HEK293T (cell line): ENCODE measurements at places on chromosomes 4 and X.

DNA sequence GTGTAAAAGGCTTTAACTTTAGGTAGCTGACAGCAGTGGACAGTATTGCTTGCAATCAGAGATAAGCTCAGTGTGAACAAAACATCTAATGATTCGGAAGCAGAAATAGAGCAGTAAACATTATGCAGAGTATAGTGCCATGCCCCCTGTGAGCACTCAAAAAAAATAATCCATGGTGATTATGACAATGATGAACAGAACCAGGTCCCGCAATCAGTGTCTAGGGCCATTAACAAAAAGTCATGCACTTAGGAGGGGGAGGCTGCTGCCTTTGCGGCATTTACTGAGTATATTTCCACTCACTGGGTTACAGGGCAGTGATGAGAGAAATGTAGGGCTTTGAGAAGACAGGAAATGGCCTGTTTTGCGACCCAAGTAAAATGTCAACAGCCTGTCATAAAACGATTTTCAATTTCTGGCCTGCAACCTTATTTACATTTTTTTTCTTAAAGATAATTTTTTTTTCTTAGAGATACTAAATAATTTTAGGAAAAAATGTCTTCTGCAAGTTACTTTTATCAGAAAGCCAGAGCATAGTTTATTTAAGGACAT lies 27.3 kb upstream of the NEIL3 start:
- DNase-seq = no peak

DNA sequence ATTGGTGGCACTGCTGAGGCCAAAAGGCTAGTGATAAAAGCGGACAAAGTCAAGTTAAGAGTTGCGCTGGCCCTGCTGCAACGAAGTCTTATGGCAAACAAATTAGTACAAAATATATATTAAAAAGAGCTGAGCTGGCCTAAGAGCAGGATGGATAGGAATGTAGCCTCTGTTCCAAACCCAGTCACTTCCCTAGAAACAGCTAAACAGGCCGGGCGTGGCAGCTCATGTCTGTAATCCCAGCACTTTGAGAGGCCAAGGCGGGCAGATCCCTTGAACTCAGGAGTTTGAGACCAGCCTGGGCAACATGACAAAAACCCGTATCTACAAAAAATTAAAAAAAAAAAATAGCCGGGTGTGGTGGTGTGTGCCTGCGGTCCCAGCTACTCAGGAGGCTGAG lies 32.4 kb upstream of the UGDH start:
- no peak for DNase-seq

DNA sequence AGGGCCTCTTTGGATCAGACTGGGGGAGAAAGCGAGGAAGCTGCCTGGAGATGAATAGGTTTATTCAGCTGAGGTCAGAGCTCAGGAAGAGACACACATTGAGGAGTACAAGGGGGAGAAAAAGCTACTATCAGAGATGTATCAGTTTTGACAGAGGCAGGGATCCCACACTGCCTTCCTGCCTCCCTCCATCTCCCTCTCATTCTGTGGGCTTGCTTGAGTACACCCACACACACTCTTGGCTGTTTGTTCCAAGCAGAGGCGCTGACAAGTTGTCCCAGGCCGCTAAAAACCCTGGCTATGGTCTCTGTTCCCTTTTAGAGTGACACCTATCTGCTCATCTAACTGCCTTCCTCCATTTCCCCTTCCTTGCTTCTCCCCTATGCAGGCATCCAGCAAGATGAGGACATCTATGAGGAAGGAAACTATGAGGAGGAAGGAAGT lies 5.2 kb downstream of the TSPYL2 start:
- DNase-seq = no peak

DNA sequence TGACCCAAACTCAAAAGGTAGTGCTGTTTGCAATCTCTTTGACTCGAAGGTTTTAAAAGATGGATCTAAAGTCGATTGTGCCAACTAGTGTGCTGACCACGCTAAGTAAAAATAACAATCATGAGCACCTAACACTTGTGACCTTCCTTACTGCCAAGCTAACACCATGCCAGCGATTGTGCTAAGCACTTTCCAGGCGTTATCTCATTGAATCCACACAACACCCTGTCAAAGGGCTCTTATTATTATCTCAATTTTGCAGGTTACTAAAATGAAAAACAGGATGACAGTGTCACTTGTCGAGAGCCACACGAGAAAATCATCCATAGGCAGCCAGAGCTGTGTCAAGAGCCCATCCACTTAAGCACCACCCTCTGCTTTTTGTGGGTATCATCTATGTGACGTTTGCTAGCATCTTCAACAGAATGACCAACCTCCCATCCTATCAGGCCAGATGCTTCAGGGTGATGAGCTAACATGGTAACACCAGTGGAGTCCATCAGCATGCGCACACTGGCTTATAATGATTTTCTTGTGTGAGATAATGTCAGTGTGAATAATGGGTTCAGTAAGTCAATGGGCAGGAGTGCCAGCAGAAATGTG lies 893 bp upstream of the GAB3 start:
- DNase-seq = no peak

- no peak for DNase-seq
These were observed 52.9 kb downstream of the TRMT44 start for GRCh38 chr4:8493484-8493883.

DNA sequence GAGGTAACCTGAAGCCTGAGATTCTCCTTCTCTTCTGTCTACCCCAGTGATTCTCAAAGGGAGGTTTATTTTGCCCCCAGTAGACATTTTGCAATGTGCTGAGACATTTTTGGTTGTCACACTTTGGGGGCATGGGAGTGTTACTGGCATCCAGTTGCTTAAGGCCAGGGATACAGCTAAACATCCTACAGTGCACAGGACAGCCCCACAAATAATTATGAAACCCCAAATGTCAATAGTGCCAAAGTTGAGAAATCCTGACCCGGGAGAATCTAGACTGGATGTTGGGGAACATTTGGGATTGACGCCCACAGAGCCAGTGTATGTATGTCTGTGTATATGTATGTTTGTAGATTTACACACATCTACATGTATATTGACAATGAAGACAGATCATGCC lies 13.2 kb downstream of the MID1 start:
- no peak for DNase-seq

- DNase-seq = no peak
These were observed 151.1 kb upstream of the MAMLD1 start for GRCh38 chrX:150211988-150212387.

- no peak for DNase-seq
These were observed 23.5 kb downstream of the NOA1 start for GRCh38 chr4:56953680-56954520.

- no peak for DNase-seq
These were observed 192.0 kb downstream of the PCDH7 start for GRCh38 chr4:30912098-30912714.

GRCh38 chrX:120736989-120737388 lies 107.1 kb upstream of the C1GALT1C1 start:
- DNase-seq = no peak

- peak; percentile 55 for DNase-seq
These were observed 738.7 kb upstream of the NDST4 start for GRCh38 chr4:115851918-115852766.

DNA sequence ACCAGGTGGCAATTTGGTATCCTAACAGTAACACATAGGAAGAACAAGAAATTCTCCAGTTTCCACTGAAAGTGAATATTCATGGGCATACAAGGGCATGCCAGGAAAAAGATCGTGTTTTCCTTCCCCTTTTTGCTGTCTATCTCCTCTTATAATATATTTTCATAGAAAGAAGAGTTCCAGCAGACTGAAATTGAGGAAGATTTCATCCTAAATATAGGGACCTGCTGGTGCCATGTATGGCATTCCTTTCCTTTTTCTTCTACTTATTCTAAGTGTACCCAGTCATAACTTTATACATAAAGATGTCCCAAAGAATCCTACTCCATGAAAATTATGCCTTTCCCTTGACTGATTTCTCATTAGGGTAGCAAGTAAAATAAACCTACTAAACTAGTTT lies 40.8 kb upstream of the KCNIP4 start:
- no peak for DNase-seq

DNA sequence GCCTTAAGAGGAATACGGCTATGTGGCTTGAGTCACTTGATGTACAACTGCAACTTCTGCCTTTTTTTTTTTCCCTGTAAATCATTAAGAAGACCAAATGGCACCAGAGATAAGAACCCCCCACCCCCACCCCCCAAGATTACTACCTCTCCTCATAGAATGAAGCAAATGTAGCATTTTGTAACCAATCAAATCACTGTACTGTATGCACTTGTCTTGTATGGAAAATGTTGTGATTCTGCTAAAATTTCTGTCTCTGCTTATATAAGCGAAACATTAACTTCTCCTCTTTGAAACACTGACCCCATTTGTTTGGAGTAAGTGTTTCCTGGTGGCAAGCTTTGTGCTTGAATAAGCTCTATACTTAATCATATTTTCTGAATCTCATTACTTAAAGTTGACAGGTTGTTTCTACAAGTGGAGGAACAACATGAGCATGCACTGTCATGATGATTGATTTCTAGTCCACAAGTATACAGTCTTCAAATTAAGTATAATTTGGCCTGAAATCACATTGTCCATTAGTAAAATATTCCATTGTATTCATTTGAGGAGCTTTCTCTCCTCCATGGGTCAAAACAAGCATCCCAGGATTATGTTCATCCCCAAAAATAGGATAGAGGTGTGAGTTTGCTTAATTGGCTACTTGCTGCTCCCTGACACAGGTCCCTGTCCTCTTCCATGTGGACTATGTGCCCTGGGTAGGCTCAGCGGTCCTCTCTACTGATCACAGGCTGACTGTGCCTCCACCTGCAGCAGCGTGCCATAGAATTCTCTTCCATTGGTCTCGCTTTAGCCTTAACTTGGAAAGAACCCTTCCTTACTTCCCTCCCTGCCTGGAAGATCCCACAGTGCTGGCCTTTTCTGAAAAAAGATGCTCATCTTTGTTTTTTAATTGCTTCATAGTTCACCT lies 104.0 kb upstream of the BMP2K start:
- no peak for DNase-seq

- DNase-seq = no peak
These were observed 15.2 kb upstream of the HERC5 start for GRCh38 chr4:88441696-88442095.

DNA sequence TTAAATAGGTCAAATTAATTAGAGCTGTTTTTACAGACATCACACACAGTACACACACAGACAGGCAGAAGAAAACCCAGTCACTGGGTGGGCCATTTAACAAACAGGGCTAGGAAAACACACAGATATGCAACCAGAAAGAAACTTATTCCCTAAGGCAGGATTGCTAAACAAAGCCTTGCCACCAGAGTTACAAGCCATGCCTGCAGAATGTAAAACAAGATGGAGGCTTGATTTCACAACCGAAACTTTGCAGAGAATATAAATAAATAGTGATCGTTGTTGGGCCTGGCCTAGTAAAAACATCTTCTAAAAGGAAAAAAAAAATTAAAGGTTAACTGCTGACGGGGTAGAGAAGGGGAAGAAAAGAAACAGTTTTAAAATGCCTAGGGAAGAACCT lies 212.3 kb downstream of the NAP1L3 start:
- DNase-seq = no peak
